Common myeloid progenitor, CD34-positive (primary cell): ENCODE measurements at places on chromosomes 11 and 22.

DNA sequence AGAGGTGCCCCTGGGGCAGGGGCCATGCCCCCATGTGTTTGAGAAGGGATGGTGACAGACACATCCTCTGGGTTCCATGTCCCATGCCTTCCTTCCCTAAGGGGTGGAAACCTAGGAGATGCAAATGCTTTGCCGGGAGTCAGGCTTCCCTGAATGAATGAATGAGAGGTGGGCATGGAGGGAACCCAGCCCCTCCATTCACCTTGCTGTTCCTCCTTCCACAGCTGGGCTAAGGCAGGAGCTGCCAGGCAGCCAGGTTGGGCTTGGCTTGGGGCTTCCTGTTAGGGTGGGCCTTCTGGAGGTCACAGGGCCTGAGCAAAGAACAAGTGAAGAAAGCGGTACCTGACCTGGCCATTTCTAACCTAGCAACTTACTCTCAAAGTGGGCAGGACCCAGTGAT is 926 bp downstream of the POU2F3 start:
- no peak for DNase-seq

DNA sequence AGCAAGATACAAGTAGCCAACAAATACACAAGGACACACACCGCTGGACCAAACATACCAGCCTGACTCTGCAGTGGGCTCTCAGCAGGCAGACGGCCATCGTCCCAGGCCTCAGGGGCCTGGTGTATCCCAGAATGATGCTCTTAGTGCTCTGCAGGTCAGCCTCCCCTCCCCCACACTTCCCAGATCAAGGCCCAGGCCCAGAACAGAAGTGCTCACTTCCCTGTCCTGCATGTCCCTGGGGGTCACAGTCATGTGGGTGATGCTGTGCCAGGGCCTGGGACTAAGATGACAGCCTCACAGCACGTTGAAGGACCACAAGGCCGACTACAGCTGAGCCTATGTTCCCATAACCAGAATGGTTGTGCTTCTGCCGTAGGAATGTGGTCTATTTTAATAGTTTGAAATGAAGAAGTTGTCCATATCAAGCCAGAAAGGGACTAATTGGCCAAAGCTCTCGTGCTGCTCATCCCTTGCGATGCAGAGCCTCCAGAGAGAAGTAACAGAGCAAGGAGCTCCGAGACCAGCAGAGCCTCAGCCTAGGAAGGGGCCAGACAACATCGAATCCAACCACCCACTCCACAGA is 48.6 kb downstream of the GAB4 start:
- DNase-seq = no peak

GRCh38 chr11:71117311-71117710 is 135.1 kb downstream of the SHANK2 start:
- no peak for DNase-seq

DNA sequence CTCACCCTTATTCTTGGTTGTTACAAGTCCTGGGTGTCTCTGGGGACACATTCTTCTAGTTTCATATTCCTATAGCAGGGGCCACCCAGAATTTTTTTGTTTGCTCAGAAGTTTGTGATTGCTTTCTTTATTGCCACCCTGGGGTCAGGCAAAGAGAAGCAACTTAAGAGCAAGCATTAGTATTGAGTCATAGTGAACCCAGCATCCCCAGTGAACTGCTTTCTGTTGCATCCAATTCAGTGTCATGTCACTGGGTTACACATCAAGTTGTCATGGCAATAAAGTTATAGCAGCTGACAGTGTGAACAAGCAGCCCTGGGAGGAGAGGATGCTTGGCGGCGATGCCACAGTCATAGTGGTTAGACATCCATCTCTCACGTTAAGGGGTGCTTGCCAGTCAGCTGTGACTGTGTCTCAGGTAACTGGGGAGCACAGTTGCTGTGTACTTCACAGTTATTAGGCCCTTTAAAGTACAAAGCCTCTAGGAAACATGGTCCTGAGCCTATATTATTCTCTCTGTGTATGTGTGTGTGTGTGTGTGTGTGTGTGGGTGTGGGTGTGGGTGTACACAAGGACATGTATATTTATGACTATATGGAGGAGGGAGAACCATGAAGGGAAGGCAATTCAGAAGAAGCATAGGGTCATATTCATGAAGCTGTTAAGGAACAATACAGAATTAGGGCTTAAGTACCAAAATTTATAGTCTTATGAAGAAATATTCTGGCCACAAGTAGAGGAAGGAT is 52.5 kb downstream of the TRIM44 start:
- no peak for DNase-seq

DNA sequence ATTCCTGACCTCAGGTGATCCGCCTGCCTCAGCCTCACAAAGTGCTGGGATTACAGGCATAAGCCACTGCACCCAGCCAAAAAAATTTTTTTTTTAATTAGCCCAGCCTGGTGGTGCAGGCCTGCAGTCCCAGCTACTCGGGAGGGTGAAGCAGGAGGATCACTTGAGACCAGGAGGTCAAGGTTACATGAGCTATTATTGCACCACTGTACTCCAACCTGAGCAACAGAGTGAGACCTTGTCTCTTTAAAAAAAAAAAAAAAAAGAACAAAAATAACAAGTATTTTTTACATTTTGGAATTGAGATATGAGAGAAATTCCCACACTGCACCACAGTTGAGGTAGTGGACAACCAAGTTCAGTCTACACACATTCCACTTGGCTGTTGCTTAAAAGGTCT is 13.6 kb upstream of the L3MBTL2 start:
- DNase-seq = no peak

DNA sequence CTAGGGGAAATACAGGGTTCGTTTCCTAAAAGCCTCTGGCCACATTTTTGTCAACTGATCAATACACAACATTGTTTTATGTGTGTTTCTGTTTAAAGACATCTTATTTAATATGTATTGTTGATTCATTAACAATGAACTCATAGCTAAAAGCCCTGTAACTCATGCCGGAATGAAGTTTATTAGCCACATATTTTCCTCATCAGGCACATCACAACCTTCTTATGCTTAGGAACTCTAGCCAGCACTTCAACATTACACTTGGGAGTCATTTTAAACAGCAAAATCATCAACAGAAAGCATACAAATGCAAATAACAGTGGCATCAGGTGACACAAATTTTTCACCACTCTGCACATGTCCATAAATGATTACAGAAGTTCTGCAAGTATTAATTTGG is 15.1 kb upstream of the BLID start:
- DNase-seq = no peak
